ENCODE measurements at places on chromosomes 6 and 20.

DNA sequence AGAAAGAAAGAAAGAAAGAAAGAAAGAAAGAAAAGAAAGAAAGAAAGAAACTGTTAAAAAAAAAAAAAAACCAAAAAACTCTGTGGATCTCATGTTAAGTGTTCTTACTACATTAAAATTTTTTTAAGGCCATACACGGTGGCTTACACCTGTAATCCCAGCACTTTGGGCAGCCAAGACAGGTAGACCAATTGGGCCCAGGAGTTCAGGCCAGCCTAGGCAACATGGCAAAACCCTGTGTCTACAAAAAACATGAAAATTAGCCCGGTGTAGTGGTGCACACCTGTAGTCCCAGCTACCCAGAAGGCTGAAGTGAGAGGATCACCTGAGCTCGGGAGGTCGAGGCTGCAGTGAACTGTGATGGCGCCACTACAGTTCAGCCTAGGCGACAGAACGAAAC, 4.6 kb upstream of the BPIFA1 start:
- ATAC-seq, result no peak

GRCh38 chr20:25066386-25066785, 8.4 kb upstream of the ACSS1 start:
- no peak for ATAC-seq

DNA sequence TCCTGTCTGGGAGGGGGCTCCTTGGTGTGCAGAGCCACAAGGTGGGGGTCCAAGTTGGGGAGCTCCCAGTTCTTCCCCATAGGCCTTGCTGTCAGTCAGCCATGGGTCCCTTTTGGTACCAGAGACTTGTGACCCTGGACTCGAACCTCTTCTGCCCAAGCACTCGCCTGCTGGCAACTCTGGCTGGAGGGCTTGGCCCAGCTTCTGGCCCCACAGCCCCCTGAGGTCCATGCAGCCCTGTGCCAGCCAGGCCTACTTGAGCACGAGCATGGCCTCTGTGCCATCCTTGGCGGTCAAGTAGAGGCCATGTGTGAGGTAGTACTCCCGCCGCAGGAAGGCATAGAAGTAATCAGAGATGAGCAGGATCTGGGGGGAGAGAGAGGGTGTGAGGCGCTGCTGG, 2.1 kb downstream of the MAP1LC3A start:
- no peak for ATAC-seq

- ATAC-seq, result no peak
These were observed 38.0 kb downstream of the TNFAIP3 start for GRCh38 chr6:137904822-137905617.

- ATAC-seq, result no peak
These were observed 55.6 kb downstream of the TULP4 start for GRCh38 chr6:158367816-158368215.

DNA sequence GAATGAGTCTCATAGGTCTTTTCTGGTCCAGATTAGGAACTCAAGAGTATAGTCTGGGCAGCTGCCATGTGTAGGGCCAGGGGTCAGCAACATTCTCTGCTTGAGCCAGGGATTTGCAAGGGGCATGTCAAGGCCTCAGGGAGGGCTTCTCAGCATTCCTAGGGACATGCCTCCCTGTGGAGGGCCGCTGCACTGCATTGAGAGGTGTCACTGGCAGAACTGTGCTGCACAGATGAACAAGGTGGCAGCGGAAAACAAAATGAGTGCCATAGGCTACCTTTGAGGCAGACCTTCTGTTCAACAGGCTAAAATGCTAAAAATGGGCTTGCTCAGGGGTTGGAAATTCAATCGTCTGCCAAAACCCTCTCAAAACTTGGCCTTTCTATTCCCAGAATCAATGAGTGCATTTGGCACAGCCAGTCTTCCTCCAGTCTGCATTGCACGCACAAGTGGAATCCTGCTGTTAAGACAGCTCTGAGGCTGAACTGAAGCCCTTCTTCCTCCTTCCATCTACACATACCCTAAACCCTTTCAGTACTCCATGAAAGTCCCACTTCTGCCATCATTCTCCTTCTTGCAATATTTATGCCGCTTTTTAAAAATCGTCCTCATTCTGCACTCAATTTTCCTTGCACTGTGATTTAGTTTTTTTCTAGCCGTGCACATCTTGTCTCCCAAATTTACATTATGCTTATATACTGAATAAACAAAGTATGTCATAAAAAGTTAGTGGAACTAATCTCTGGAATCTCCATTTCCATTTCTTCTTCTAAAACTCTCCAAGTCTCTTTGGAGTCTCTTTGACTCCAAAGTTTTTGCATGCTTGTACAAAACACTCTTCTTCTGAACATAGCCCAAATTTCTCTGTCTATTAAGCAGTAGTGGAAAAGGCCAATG, 51.7 kb downstream of the SLC26A8 start:
- ATAC-seq, result no peak

GRCh38 chr6:131059486-131059885, 3.6 kb downstream of the EPB41L2 start:
- no peak for ATAC-seq

DNA sequence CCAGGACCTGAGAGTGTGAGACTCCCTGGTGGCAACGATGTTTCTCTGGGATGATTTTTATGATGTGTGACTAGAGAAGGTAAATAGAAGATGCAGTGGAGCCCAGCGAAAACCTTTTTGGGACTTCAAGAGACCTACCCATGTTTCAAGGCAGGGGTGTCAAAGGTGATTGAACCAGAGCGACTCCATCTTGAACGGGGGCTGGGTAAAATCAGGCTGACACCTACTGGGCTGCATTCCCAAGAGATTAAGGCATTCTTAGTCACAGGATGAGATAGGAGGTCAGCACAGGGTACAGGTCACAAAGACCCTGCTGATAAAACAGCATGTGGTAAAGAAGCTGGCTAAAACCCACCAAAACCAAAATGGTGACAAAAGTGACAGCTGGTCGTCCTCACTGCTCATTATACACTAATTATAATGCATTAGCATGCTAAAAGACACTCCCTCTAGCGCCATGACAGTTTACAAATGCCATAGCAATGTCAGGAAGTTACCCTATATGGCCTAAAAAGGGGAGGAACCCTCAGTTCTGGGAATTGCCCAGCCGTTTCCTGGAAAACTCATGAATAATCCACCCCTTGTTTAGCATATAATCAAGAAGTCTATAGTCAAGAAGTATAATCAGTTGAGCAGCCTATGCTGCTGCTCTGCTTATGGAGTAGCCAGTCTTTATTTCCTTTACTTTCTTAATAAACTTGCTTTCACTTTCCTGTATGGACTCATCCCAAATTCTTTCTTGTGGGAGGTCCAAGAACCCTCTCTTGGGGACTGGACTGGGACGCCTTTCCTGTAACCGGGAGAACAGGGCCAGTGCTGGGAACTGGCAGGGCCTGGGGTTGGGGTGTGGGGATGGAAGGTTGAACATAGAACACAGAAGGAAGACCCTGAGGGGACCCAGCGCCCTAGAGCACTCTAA, 526.4 kb downstream of the QKI start:
- peak; percentile 67 for ATAC-seq

GRCh38 chr6:37492991-37493660, 6.6 kb downstream of the CCDC167 start:
- ATAC-seq, result no peak

- no peak for ATAC-seq
These were observed 186.7 kb downstream of the PTPRK start for GRCh38 chr6:128333581-128334223.

DNA sequence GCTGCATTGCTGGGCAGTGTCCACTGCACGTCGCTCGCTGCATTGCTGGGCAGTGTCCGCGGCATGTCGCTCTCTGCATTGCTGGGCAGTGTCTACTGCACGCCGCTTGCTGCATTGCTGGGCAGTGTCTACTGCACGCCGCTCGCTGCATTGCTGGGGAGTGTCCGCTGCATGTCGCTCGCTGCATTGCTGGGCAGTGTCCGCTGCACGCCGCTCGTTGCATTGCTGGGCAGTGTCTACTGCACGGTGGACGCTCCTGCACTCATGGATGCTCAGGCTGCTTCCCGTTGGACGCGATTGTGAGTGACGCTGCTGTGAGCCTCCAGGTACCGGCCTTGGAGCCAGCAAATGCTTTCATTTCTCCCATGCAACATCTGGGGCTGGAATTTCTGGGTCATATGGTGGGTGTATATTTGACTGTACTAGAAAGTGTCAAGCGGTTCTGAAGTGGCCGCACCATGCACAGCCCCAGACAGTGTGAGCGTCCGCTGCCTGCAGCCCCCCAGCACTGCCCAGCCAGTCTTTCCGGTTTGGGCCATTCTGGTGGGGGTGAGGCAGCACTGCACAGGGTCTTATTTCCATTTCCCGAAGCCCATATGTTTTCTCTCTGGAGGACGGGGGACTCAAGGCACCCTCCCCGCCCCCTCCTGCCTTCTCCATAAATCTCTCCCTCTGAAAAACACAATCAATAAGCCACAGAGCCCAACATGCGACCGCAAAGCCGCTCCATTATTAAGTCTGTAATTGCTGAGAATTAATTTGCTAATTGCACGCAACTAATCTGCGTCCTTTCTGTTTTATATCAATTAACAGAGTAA, 97.4 kb downstream of the YTHDF1 start:
- ATAC-seq, result no peak

DNA sequence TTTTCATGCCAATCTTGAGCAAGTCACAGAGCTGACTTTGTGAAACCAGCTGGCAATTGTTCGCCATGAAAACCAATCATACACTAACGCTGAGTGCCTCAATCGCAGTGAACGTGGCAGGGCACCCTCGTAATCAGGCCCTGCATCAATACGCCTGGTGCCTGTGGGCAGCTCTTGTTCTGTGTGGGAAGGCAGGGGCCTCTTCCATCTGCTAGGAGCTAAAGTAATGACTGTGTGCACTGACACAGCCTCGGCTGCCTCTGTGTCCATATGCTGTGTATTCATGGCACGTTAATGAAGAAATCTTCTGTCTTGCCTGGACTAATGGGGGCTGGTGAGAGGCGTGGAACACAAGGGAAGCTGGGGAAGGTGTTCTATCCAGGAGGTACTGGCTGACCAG, 27.8 kb upstream of the SYNDIG1 start:
- no peak for ATAC-seq

DNA sequence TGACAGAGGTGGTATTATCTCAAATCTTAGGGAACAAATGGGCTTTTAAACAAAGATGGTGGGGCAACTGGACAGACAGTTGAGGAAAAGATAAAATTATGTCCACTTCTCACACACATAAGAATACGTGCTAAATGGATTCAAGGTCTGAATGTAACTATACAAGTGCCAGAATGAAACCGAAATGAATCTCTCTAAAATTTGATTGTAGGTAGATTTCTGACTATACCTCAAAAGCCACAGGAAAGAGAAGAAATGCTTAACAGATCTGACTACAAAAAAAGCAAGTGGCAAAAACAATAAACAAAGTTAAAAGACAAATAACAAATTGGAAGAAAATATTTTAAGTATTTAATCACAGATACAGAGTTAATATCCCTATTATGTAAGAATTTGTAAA, 182.7 kb upstream of the OLIG3 start:
- ATAC-seq, result no peak

DNA sequence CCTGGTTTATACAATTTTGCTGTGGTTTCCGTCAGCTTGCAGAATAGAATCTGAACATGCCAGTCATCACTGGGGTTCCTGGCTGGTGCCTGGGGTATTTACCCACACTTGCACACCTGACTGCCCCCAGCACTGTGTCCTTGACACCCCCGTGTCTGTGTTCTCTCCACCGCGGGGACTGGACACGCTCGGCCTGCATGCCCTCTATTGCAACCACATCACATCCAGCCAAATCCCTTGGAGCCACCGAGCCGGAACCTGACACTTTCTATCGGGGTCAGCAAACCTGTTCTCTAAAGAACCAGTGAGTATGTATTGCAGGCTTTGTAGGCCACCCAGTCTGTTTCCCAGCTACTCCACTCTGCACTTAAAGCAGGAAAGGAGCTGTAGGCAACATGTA, 527.5 kb downstream of the PRKN start:
- no peak for ATAC-seq

GRCh38 chr6:124590001-124590400, 372.2 kb upstream of the RNF217 start:
- ATAC-seq, result no peak

GRCh38 chr20:24763386-24764026, 185.6 kb upstream of the CST7 start:
- no peak for ATAC-seq

DNA sequence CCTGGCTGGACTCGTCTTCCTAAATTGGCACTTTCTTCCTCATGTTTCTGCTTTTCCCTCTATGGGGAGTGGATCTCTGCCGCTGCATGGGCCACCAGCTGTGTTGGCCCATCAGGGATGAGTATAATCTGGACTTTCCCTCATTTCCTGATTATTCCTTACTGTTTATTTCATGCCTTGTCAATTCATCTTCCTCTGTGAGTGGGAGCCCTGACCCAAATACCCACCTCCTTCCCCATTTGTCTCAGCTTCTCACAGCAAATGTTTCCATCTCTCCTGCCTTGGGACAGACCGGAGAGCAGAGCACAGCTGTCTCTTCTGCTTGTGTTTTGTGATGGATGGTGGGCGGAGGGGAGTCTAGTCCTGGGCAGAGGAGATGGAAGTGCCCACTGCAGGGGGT, 212.7 kb downstream of the UST start:
- ATAC-seq, result no peak

DNA sequence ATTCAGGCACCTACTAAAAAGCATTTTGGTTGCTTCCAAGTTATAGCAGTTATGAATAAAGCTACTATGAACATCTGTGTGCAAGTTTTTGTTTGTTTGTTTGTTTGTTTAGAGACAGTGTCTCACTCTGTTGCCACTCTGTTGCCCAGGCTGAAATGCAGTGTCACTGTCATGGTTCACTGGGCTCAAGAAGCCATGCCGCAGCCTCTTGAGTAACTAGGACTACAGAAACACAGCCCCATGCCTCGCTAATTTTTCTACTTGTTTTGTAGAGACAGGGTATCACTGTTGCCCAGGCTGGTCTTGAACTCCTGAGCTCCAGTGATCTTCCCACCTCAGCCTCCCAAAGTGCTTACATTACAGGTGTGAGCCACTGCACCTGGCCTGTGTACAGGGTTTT, 795.9 kb downstream of the EPHA7 start:
- ATAC-seq, result no peak

DNA sequence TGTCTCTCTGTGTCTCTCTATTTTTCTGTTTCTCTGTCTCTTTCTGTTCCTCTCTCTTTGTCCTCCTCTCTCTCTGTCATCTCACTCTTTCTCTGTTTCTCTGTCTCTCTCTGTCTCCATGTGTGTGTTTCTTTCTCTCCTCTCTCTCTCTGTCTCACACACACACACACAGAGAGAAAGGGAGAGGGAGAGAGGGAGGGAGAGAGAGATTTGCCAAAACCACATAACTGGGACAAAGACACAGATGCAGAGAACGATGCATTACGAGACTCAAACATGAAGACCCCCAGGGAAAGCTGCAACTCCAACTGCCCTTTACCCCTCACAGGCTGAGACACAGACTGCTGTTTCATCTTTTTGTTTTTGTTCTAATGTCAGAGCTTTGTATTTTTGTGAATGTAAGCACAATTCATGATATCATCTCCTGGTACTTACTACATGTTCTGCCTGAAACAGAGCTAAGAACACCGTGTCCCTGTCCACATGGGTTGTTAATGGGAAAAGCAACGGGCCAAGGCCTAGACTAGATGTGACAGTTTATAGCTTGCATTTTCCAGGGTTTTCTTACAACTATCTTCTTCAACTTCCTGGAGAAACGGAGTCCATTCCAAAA, 177.1 kb upstream of the ARID1B start:
- peak; percentile 91 for ATAC-seq
